Bone marrow (tissue), 2 donors: ENCODE measurements at places on chromosomes 13 and 19.

GRCh38 chr19:38713227-38713649 lies 31.0 kb downstream of the CAPN12 start:
- no peak for DNase-seq

DNA sequence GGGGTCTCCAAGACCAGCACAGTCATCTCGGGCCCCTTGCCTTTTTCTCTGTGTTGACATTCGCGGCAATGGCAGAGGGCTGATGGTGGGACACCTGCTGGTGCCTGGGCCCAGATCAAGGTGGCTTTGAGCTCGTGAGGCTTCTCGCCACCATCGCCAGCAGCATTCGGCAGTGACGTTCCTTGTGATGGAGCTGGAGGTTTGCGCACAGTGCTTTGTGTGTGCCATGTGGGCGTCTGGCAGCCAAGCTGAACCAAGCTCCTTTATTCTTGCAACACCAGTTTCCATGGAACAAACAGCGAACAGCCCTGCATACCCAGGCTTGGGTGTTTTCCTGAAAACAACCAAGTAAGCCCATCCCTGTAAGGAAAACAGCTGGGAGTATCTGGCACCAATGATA lies 9.1 kb upstream of the TMEM255B start:
- no peak for DNase-seq

- no peak for DNase-seq
Observed at GRCh38 chr19:54662730-54663129, at the start of gene LILRB4. Gene LILRB4, plus strand, starts transcription at chr19:54662985. Its CDS starts 49 bp downstream, at chr19:54663034.

DNA sequence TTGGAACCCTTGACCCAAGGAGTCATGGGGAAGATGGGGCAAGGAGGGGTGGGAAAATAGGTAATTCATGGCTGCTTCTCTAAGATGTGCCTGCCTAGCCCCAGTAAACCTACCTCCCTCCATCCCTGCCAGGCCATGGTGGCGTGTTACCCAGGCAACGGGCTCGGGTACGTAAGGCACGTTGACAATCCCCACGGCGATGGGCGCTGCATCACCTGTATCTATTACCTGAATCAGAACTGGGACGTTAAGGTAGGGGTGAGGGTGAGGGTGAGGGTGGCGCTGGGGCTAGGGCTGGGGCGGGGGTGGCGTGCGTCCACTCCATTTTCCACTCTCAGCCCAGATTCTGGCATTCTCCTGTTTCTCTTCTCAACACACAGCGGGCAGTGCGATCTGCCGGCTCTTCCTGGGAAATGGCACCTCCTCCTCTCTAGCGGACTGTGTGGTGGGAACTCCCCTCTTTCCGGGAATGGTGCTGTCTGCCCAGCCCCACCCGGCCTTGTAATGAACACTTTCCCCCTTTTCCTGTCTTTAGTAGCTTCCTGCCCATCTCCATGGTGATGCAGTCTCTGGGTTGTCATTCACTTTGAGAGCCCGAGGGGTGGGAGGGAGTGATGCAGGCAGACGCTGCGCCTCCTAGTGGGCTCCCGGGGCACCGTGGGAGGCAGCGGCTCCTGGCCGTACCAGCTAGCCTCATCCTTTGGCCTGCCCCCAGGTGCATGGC lies 7.6 kb downstream of the EGLN2 start:
- no peak for DNase-seq

DNA sequence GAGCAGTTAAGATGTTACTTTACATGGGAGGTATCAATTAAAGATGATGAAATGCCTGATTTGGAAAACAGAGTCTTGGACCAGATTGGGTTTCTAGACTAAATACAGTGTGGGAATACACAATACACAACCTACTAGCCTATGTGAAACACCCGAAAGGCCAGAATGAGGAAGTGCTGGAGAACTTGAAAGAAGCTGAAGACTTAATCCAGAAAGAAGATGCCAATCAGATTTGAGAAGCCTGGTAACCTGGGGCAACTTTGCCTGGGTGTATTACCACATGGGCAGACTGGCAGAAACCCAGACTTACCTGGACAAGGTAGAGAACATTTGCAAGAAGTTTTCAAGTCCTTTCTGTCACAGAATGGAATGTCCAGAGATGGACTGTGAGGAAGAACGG lies 43.2 kb downstream of the N4BP2L1 start:
- DNase-seq = no peak

DNA sequence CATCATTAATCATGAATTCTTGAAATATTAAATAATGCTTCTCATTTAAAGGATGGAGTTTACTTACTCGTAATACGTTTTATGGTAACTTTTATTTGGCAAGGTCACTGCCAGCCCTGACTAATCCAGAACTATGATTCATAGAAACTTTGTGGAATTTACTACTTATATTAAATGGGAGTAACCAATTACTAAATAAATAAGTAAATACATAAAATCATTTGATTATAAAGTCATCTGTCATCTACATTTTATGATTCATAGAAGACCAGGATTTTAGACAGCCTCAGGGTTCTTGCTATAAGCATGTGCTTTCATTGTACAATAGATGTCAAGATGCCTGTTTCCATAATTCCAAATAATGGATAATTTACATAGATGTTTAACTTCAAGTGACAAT lies 611.1 kb downstream of the TBC1D4 start:
- no peak for DNase-seq

DNA sequence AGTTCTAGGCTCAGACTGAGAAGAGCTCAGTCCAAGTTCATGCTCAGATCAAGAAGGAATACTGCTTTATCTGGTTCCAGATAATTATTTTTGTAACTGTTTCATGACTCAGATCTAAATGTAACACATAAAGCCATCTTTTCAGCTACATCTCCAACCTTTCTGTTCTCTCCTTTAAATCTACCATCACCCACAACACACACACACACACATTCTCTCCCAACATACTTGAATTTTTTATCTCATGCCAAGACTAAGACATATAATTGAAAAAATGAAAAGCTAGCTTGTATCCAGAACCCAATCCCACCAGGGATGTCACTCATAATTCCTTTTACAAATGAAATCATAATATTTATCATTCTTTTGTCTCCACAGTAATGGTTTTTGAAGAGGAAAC lies 7.6 kb downstream of the KATNAL1 start:
- no peak for DNase-seq

DNA sequence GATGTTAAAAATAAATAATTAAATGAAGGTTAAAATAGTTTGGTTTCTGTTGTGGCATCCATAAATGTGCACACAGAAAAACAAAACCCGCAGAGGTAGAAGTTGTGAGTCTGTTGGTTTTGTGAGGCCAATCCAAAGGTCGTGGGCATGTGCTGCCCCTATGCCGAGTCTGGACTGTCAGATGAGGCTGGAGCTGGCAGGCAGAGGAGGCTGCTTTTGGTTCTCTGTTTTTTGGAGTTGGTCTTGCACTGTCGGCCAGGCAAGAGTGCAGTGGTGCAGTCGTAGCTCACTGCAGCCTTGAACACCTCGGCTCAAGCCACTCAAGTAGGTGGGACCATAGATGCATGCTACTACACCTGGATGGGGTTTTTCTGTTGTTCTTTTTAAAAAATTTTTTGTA lies 43.7 kb downstream of the TSSK6 start:
- DNase-seq = no peak

- peak; percentile 13 for DNase-seq
Observed at GRCh38 chr19:18649371-18650020, 12.7 kb downstream of the KLHL26 start.

GRCh38 chr19:32802840-32803239 lies 66.7 kb downstream of the SLC7A9 start:
- DNase-seq = no peak
